ENCODE measurements at places on chromosomes 12 and 14.
A peak's percentile ranks its signal among the peaks of the same experiment; 100 is the strongest.

GRCh38 chr12:82383930-82384552 lies 25.7 kb downstream of the METTL25 start:
- DNase-seq: no peak

DNA sequence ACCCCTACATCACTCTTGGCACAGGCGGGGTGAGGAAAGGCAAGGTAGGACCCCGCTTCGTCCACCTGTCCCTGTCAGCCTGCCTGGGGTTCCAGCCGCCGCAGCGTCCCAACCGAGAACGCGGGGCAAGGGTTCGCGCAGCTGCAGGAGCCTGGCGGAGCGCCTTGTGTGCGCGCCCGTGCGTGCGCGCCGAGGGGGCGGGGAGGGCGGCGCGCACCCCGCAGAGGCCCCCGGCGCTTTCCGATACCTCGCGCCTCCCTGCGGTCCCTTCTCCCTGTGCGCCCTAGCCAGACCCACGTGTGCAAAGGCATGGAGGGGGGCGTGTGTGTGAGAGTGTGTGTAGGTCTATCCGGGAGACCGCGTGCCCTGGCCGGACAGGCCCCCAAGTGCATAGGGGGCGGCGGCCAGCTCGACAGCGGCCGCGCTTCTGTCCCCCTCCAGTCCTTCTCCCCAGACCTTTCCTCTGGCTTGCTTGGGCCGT lies 122.4 kb downstream of the TSPAN9 start:
- DNase-seq: no peak

DNA sequence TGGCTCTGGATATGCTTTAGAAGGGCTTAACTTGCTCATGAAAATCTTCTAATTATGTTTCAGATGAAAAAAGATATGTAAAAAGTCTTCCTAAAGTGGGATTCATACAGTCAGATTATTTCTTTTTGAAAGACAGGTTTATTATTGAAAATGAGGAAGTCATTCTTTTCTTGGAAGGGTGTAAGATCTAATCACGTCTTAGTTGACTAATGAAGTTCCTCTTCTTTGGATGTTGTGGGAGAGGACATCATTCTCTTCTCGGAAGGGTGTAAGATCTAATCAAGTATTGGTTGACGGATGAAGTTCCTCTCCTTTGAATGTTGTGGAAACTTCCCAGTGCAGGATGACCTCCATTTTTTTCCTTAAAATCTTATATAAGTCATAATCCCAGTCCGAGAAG lies 74.9 kb downstream of the ALG10 start:
- no peak for DNase-seq

GRCh38 chr12:123010110-123010509 lies 29.6 kb downstream of the ARL6IP4 start:
- DNase-seq: no peak

DNA sequence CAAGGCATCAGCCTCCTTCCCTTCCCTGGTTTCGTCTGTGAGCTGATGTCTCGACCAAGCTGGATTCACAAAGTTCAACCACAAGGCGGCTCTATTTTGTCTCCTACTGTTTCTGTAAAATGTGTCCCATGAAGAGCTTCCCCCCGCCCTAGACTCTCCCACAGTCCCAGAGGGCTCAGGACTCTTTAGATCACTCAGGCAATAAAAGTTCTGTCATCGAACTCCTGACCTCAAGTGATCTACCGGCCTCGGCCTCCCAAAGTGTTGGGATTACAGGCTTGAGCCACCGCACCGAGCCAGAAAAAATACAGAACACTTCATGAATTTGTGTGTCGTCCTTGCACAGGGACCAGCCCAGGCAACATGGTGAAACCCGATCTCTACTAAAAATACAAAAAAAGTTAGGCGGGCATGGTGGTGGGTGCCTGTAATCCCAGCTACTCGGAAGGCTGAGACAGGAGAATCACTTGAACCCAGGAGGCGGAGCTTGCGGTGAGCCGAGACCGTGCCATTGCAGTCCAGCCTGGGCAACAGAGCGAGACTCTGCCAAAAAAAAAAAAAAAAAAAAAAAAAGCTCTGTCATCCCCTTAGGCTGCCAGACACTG lies 149.4 kb downstream of the BCL11B start:
- DNase-seq: no peak

GRCh38 chr12:62268956-62269355 lies 8.8 kb downstream of the USP15 start:
- DNase-seq: no peak

DNA sequence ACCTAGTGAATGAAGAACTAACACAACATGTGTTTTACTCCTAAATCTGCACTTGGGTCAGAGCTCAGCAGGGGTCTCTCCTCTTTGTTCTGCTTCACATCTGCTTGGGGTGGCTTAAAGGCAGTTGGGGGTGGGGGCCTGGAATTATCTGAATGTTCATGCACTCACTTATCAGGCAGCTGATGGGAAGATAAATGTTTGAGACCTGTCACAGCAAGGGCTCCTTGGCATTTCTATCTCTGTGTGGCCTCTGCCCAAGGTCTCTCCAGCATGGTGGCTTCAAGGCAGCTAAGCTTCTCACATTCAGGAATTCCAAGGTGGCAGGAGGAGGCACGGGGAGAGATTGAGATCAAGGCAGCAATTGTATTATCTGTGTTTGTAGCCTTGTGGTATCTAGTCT lies 6.4 kb upstream of the HMGA2 start:
- DNase-seq: no peak

DNA sequence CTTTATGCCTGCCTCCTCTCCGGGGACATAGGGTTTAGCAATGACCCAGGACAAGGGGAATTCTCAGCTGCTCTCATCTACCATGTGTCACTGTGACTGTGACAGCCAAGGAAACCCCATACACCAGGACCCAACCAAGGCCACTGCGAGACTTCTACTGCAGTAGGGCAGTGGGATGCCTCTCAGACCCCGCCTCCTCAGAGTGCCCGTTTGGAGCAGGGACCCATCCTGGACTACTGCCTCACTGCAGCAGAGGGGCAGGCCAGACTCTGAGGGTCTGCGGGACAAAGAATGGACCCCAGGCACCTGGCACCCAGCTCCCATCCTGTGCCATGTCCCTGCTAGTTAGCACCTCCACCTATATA lies 71.3 kb upstream of the DDX11 start:
- DNase-seq: no peak

GRCh38 chr14:90302529-90303303 lies 29.0 kb downstream of the NRDE2 start:
- DNase-seq: no peak

DNA sequence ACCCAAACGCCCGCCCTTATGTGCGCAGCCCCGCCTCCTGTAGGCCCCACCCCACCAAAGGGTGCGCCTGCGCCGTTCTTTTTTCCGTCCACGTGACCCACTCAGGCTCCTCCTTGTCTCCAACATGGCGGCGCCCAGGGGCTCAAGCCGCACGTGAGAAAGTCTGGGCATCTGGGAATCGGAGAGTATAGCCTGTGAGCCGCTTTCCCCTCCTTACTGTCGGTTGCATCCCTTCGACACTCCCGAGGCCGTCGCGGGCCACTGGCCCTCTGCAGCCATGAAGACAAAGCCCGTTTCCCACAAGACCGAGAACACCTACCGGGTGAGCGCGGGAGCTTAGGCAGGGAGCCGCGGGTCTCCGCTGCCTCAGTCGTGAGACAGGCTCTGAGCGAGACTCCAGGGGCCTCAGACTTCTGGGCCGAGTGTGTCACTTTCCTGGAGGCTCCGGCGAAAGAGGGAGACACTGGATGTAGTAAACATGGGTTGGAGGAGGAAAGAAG lies at the start of gene UTP20:
Gene UTP20, plus strand, starts transcription at position 100 of the 500 bp plus-strand sequence. Its CDS starts 178 bp downstream, at position 278.
- peak; percentile 92 for DNase-seq

GRCh38 chr12:1418144-1418543 lies 176.2 kb downstream of the FBXL14 start:
- DNase-seq: no peak

- DNase-seq: no peak
Measured at GRCh38 chr12:90173499-90174197, 465.0 kb upstream of the ATP2B1 start.
